ENCODE measurements at places on chromosomes 5 and 9. TPM values are rescaled to one million over a fixed set of nuclear protein-coding genes. Genes with fewer than 3 reads are reported as not detected.

SEMA5A gene
- total RNA-seq, result 57.0 TPM

SURF2 gene
- total RNA-seq, result 33.9 TPM

ANGPTL2 gene
- total RNA-seq, result 47.5 TPM

GPR150 gene
- 0.27 TPM for total RNA-seq

ZNF483 gene
- total RNA-seq, result 2.6 TPM

CCNI2 gene
- total RNA-seq, result not detected

APBB3 gene
- total RNA-seq, result 16.1 TPM

TAF1L gene
- not detected for total RNA-seq

KIF12 gene
- not detected for total RNA-seq

ADCY2 gene
- under 0.01 TPM for total RNA-seq

CDKN2B-AS1 gene
- total RNA-seq, result 6.4 TPM

OR1J2 gene
- not detected for total RNA-seq

LTC4S gene
- total RNA-seq, result 1.5 TPM

MSX2 gene
- total RNA-seq, result under 0.01 TPM

BHMT gene
- not detected for total RNA-seq

KCNV2 gene
- not detected for total RNA-seq

OTULINL gene
- 0.33 TPM for total RNA-seq

IL9 gene
- total RNA-seq, result not detected

ADAMTSL2 gene
- total RNA-seq, result not detected

All from fibroblast of the aortic adventitia (primary cell).